Stimulated activated memory B cell treated with anti-CD40 and anti-IgM and Interleukin-4, amounts not matched to agents 10 μg/mL and 1 μg/mL and 100 μg/mL, for 72 hours (primary cell): ENCODE measurements at places on chromosomes 2 and 18.
A peak's percentile ranks its signal among the peaks of the same experiment; 100 is the strongest.

DNA sequence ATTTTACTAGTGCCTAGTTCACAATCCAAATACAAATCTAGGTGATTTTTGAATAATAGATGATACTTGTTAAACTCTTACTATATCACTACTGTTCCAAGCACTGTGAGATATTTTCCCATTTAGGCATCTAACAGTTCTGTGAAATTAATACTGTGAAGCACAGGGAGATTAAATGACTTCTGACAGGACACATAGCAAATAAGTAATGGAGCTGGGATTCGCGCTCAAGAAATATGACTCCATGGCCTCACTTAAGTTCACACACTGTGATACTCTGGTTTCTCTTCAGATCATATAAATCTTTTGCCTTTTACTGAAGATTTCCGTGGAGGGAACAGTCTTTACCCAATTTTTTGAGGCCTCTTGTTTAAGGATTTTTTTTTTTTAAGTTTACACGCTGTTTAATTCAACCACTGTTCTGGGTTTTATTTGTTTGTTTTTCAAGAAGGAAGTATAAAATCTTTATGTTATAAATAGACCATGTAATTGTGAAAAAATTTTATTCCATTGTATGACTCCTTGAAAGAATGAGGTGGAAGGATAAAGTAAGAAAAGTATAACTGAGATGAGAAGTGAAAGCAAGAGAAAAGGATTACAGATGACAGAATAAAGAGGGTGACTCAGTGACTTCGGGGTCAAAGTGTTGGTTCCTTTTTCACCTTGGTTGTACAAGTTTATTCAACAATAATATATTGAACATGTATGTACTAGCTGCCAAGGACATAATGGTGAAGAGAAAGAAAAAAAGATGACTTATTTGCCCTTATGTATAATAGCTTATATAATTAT, 30.2 kb downstream of the RBM45 start:
- no peak for ATAC-seq
- H3K36me3 ChIP-seq = no peaks in the 10 kb centered on the region
- H3K27me3 ChIP-seq = peaks cover 26% of the 10 kb centered on the region
- H3K4me3 ChIP-seq = no peak overlapping the region

DNA sequence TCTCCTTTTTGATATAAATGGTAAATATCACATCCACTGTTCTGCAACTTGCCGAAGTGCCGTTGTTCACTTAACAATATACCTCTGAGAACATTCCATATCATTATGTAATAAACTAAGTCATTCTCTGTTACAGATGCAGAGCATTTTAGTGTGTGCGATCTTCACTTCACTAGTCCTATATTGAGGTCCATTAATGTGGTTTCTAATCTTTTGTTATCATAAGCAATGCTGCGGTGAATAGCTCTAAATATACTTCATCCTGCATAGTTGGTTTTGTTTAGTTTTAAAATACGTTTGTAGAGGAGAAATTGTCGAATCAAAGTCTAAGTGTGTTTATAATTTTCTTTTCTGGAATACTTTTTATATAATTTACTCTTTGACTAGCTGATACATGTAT, 280.3 kb upstream of the TRIB2 start:
- H3K27ac ChIP-seq = no peak overlapping the region
- H3K4me3 ChIP-seq = no peak overlapping the region
- no peaks in the 10 kb centered on the region for H3K27me3 ChIP-seq
- no peak for ATAC-seq
- H3K4me1 ChIP-seq = no peaks in the 10 kb centered on the region

DNA sequence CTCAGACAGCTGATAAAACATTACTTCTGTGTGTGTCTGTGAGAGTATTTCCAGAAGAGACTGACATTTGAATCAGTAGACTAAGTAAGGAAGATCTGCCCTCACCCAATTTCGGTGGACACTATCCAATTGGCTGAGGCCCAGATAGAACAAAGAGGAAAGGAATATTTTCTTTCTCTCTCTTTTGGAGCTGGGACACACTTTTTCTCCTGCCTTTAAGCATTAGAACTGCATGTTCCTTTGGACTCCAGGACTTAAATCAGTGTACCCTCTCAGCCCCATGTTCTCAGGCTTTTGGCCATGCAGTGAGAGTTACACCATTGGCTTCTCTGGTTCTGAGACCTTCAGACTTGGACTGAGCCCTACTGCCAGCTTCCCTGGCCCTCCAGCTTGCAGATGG, 3.3 kb upstream of the SRBD1 start:
- no peak overlapping the region for H3K27ac ChIP-seq
- H3K4me3 ChIP-seq = no peak overlapping the region
- no peaks in the 10 kb centered on the region for H3K36me3 ChIP-seq
- no peak for ATAC-seq

DNA sequence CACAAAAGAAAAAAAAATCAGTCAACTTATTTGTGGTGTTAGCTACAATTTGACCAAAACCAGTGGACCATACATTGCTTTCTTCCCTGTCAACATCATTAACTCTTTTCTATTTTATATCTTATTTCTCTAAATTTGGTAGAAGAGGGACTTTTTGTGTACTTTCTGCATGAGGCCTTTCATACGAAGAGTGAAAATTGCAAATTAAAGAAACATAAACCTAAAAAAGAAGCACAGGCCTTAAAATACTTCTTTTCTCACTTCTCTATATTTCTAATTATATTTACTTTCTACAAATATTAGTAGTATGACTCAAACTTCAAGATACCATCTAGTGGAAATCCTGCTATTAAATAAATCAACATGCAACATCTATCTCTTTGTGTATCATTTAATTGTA, 1073.4 kb upstream of the ZEB2 start:
- ATAC-seq = peak; percentile 37
- no peaks in the 10 kb centered on the region for H3K36me3 ChIP-seq
- H3K27ac ChIP-seq = peak overlapping the region; percentile 4
- H3K4me3 ChIP-seq = no peak overlapping the region
- no peaks in the 10 kb centered on the region for H3K27me3 ChIP-seq
- peaks cover 44% of the 10 kb centered on the region for H3K4me1 ChIP-seq

DNA sequence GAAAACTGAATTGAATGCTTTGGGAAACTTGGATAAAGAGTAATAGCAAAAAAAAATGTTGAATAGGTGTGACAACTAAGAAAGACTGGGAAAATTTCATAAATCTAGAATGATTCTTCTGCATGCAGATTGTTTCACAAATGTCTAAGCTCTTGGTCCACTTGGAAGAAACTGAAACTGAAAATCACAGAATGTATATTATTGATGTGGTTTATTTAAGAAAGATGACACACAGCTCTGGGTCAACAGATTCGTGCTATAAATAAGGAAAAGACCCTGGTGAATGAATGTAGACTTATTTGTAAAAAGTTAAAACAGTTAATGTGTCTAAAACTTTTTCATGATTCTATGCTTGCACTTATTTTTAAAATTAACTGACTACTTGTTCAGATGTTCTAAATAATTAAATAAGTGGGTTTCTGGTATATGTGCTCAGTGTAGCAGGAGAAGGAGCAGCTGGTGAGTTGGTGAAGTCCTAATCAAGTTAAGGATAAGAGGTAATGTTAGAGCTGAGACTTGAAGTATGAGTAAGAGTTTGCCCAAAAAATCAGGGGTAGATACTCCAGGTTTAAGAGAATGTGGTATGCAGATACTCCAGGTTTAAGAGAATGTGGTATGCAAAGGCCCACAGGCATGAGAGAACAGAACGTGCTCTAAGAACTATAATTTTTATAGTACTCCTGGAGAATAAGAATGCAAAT, 24.5 kb downstream of the UGP2 start:
- peaks cover 14% of the 10 kb centered on the region for H3K36me3 ChIP-seq
- H3K27me3 ChIP-seq = no peaks in the 10 kb centered on the region
- H3K27ac ChIP-seq = no peak overlapping the region
- H3K4me1 ChIP-seq = peaks cover 12% of the 10 kb centered on the region
- no peak for ATAC-seq

DNA sequence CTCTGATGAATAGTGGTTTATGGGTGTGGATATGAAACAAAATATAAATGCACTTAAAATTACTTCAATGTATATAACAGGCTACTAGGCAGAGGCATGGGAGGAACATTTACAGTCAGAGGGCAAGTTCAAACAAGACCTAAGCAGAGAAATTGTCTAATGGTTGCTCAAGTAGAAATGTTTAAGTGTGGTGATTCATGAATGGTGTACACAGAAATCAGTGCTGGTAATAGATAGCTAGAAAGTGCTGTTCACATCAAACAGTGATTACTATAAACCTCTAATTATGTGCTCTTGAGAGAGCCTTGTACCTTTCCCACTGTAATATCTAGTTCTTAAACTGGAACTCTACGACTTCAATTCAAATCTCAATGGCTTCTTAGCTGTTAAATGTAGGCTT, 485.1 kb downstream of the NRXN1 start:
- no peaks in the 10 kb centered on the region for H3K27me3 ChIP-seq
- ATAC-seq = no peak
- H3K36me3 ChIP-seq = no peaks in the 10 kb centered on the region
- no peaks in the 10 kb centered on the region for H3K4me1 ChIP-seq
- no peak overlapping the region for H3K27ac ChIP-seq

GRCh38 chr2:10240911-10241610, 61.6 kb upstream of the HPCAL1 start:
- no peak overlapping the region for H3K27ac ChIP-seq
- no peaks in the 10 kb centered on the region for H3K27me3 ChIP-seq
- no peaks in the 10 kb centered on the region for H3K4me1 ChIP-seq
- no peaks in the 10 kb centered on the region for H3K36me3 ChIP-seq
- ATAC-seq = no peak

DNA sequence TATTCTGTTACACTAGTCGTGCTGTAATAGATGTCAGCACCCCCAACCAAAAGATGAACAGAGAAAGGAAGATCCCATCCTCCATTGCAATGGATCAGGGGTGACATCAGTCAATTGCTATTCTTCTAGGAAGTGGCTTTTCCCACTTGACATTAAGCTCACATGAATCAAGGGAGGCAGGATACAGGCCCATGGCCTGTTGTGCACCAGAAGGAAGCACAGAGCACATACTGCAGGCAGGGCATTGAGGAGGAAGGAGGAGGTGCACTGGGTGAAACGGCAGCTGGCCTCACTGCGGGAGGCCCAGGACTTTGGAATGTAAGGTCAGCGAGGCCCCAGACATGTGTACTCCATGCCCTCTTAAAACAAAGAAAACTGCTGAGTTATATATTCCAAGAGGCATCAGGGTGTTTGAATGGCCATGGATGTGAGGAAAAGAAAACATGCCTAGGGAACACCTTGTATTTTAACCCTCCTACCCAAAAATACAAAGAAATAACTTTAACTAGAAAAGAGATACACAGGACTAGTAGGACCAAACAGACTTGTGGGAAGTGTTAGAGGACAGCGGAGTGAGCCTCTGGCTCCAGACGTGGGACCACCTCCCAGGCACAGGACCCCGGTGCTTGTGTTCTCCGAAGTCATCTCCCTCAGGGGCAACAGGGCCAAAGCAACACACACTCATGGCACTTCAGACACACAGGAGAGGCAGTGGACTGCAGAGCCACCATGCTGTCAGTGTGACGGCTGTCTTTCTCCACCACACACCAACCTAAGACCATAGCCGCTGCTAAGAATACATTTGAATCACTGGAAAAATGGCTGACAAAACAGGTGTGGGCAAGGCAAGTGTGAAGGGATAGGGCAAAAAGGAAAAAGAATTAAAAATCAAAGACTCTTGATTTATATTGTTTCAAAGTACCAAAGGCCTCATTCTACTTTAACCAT, 51.4 kb upstream of the RIOK3 start:
- no peak for ATAC-seq
- H3K4me3 ChIP-seq = no peak overlapping the region
- H3K4me1 ChIP-seq = no peaks in the 10 kb centered on the region
- H3K27ac ChIP-seq = no peak overlapping the region
- peaks cover 42% of the 10 kb centered on the region for H3K36me3 ChIP-seq
- H3K27me3 ChIP-seq = no peaks in the 10 kb centered on the region

GRCh38 chr18:30381826-30382225, 660.7 kb downstream of the DSC3 start:
- H3K4me1 ChIP-seq = no peaks in the 10 kb centered on the region
- H3K36me3 ChIP-seq = no peaks in the 10 kb centered on the region
- no peak for ATAC-seq
- H3K4me3 ChIP-seq = no peak overlapping the region
- H3K27me3 ChIP-seq = no peaks in the 10 kb centered on the region
- H3K27ac ChIP-seq = no peak overlapping the region

DNA sequence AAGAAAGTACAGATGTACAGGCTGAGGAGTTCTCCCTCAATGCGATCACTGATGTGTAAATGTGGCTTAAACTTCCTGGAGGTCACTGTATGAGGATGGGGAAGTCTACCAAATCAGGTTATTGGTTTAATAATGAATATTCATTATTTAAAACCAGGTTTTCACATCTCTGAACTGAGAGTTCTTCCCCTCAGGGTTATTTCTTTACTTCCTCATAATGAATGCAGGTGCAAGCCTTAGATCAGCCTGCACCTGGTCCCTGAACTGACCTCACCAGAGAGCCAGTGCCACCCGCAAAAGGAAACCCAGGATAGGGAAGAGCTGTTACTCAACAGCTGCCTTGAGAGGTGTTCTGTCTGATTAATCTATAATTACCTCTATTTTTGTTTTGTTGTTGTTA, 369.0 kb downstream of the EPHA4 start:
- H3K4me1 ChIP-seq = peaks cover 30% of the 10 kb centered on the region
- no peaks in the 10 kb centered on the region for H3K27me3 ChIP-seq
- no peaks in the 10 kb centered on the region for H3K36me3 ChIP-seq
- no peak overlapping the region for H3K4me3 ChIP-seq
- ATAC-seq = peak; percentile 94

GRCh38 chr2:102142829-102143449, 393 bp downstream of the IL1R1 start:
- H3K27me3 ChIP-seq = peaks cover 45% of the 10 kb centered on the region
- H3K27ac ChIP-seq = no peak overlapping the region
- no peaks in the 10 kb centered on the region for H3K36me3 ChIP-seq
- H3K4me3 ChIP-seq = no peak overlapping the region

DNA sequence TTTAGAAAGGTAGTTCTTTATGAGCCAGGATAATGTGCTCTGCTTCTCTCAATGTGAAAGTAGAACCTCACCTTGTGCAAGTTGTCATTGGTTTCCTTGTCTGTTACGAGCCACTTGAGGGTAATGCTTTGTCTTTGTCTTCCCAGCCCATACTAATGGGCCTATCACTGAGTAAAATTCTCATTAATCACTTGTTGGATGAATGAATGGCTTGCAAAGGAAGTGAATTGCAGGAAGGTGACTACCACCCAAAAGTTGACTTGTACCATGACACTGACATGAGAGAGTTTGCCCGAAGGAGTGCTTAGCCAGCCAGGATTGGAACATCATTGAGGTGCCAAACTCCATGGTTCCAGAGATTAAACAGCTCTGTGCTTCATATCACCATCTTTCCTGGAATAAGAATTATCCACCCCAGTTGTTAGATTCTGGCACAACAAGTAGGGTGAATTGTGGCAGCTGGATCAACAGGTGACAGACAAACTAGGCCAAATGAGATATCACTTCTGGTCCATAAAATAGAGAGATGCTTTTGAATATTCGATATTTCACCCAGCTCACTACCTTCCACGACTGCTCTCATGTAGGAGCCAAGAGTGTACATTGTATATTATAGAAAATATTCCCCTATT, 20.5 kb upstream of the CD28 start:
- ATAC-seq = no peak
- H3K27me3 ChIP-seq = peaks cover 74% of the 10 kb centered on the region
- H3K36me3 ChIP-seq = no peaks in the 10 kb centered on the region
- peaks cover 19% of the 10 kb centered on the region for H3K4me1 ChIP-seq
- H3K4me3 ChIP-seq = no peak overlapping the region
- H3K27ac ChIP-seq = no peak overlapping the region

- no peak overlapping the region for H3K27ac ChIP-seq
- no peak overlapping the region for H3K4me3 ChIP-seq
- H3K27me3 ChIP-seq = no peaks in the 10 kb centered on the region
- H3K36me3 ChIP-seq = no peaks in the 10 kb centered on the region
Observed at GRCh38 chr2:152564754-152565551, 152.3 kb downstream of the PRPF40A start.
